Stimulated activated naive CD4-positive, alpha-beta T cell treated with Interleukin-2 at 50 U/mL for 16 hours (primary cell): ENCODE measurements at places on chromosomes 5 and 9.

GRCh38 chr5:87627363-87627762, 214.6 kb upstream of the CCNH start:
- no peak for DNase-seq

GRCh38 chr9:132541870-132542830, 40.3 kb upstream of the BARHL1 start:
- DNase-seq, result no peak

- DNase-seq, result no peak
Observed at GRCh38 chr5:135008556-135008955, 25.5 kb downstream of the PITX1 start.

GRCh38 chr5:68287631-68287975, 72.0 kb downstream of the PIK3R1 start:
- DNase-seq, result no peak

DNA sequence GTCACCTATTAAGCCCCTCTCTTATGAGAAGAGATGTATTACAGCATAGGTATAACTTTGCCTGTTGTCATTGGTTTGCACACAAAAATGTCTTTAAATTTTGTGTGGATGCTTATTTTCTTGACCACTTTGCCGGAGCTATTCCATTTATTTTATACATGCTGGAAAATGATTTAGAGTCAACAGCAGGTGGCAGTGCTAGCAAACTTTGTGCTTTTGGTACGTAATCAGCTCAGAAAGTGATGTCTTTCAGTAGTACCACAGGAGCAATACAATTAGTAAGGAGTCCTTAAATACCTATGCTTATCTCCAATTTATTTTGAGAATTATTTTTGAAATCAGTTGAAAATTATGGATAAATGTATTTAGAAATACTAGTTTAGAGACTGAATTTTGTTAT, 19.8 kb upstream of the NUDT12 start:
- DNase-seq, result no peak

GRCh38 chr5:50655067-50655809, 11.2 kb upstream of the PARP8 start:
- DNase-seq, result no peak

DNA sequence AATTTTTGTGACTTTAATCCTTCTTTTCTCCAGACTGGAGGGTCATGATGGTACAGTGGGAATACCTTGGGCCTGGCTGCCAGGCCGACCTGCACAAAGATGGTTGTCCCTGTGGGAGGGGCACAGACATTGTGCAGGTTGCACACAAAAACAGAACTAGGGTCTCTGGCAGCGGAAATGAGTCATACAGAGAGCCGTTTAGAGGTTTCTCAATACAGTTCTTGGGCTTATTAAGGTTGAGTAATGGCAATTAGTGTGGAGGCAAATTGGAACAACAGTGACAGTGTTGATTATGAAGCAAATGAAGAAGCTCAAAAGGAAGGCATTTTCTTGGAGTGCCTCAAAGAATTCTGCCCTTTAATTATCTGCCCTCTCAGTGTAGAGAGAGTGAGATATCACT, 173.6 kb downstream of the TENT4A start:
- no peak for DNase-seq

GRCh38 chr5:137365126-137365865, 133.8 kb downstream of the SPOCK1 start:
- DNase-seq, result no peak

GRCh38 chr9:27142299-27142930, 33.4 kb downstream of the TEK start:
- no peak for DNase-seq

DNA sequence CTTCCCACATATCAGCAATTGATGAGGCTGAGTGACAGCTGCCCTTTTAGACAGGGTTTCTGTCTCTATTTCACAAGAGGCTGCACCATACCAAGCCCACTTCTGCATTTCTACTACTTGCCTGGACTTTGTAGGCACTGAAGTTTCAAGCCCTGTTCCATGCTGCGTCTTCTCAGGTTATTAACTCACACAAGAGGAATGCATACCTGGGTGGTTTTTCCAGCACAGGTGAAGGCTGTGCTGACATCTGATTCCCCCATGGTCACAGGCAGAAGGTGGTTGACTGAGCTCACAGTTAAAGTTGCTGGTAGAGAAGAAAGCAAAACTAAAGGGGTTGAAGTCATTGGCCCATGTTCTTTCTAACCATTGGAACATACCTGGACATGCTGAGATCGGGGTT, 86.6 kb downstream of the MAMDC2 start:
- DNase-seq, result no peak

GRCh38 chr5:53749621-53750020, 189.2 kb downstream of the NDUFS4 start:
- DNase-seq, result no peak

DNA sequence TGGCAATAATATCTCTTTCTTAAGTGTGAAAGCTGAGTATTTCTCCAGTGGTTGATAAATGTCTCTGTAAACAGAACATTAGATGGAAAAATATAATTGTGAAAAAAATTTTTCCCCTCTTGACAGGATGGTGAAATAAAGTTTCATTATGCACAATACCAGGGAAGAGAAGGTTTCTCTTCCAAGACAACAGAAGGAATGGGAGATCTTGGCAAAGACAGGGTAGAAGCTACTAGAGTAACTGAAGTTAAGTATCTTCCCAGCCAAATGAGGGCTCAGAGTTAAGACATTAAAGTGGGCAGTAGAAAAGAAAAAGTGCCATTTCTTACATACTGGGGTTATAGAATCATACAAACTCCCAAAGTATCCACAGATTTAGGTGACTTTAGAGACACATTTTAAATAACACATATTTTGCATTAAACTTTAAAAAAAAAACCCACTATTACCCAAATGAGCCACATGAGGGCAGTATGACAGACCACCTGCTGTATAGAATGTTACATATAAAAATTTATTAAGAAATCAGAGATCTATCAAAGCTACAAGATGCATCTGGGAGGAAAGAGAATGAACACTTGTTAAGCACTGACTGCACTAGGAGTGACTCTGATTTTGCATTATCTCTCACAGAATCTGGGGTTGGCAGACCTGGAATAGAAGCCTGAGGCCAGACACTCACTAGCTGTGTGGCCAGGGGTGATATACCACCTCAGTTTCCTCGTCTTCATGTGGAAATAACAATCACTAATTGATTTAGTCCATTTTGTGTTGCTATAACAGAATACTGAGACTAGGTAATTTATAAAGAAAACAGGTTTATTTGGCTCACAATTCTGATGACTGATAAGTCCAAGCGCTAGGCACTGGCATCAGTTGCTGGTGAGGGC, 98.5 kb downstream of the ARSB start:
- no peak for DNase-seq

DNA sequence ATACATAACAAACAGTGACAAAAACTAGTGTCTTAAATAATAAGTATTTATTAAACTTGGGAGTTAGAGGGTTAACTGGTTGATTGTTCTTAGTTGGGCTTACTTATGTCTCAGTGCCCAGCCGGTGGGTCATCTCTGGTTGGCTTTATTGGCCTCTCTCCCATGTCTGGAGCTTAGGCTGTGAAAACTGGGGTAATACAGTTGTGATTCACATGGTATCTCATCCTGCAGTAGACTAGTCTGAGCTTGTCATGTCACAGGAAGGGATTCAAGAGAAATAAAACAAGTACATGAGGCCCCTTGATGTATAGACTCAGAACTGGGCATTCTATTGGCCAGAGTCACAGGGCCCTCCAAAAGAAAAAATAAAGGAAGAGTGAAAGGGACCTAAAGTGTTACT, 466.4 kb upstream of the SMC2 start:
- no peak for DNase-seq

DNA sequence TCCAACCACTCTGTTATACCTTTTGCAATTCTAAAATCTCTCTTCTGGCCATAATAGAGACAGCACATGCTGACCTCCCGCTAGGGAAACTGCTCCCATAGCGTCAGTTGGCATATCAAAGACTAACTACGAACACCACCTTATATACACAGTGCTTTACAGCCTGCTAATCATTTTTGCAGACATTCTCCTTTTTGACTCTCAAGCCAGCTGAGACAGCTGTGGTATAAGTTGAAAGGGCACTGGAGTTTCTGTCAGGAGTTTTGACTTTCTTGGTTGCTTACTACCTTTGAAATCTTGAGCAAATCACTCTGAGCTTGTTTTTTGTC, 160.2 kb upstream of the TBCA start:
- DNase-seq, result no peak

DNA sequence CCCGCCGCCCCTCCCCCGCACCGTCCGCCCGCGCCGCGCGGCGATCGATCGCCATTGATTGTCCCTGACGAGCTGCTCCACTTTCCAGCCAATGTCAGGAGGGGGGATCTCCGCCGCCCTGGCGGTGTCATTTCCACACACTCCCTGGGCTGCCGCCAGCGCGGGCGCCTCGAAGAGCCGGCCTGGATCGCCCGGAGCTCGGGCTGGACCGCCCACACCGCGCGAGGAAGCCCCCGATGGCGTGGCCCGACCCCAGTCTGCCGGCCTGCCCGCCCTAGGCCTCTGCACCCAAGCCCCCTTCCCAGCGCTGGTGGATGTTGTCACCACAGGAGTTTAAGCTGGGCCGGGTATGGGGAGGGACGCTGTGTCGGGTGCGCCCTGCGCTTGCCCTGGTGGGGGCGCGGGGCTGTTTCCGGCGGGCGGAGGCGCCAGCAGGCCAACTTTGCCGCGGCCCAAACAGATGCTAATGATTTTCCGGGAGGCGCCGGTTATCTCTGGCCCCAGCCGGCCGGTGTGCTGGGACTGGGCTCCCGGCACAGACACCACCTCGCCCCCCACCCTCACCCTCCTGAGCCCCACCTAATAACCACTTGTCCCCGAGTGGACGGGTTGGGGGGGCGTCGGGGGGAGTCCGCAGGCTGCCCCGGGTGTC, 10.6 kb upstream of the CXXC5 start:
- DNase-seq, result peak; percentile 41
